ENCODE measurements at places on chromosomes 4 and X.

- no peak for DNase-seq
Measured at GRCh38 chr4:6969826-6970800, 60.5 kb downstream of the TBC1D14 start.

- no peak for DNase-seq
Measured at GRCh38 chrX:80648023-80648422, 161.7 kb downstream of the BRWD3 start.

DNA sequence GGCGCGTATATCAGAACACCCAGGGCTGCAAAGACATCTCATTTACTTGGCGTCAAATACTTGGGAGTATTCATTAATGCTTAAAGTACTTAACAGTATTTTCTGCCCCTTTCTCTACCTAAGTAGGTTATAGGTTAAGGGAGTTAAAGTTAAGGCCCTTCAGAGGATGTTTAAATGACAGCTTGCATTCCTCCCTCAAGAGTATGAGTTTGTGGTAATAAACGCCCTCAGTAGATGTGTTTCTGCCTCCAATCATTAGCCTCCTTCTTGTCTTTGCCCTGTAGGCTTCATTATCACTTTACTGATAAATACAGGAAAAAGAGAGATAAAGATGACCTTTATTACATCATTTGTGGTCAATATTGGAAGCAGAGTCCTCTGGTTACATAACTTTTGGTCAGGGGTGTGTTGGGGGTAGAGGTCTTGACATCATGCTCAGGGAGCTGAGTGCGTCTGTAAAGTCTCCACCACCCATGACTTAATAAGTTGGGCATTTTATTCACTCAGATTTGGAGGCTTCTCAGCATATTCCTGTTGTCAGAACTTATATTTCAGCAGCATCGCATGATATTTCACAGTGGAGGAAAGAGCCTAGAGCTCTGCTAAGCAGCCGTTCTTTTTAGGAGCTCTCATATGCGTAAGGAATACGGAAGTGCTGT is 145.9 kb downstream of the CPE start:
- DNase-seq, result no peak

DNA sequence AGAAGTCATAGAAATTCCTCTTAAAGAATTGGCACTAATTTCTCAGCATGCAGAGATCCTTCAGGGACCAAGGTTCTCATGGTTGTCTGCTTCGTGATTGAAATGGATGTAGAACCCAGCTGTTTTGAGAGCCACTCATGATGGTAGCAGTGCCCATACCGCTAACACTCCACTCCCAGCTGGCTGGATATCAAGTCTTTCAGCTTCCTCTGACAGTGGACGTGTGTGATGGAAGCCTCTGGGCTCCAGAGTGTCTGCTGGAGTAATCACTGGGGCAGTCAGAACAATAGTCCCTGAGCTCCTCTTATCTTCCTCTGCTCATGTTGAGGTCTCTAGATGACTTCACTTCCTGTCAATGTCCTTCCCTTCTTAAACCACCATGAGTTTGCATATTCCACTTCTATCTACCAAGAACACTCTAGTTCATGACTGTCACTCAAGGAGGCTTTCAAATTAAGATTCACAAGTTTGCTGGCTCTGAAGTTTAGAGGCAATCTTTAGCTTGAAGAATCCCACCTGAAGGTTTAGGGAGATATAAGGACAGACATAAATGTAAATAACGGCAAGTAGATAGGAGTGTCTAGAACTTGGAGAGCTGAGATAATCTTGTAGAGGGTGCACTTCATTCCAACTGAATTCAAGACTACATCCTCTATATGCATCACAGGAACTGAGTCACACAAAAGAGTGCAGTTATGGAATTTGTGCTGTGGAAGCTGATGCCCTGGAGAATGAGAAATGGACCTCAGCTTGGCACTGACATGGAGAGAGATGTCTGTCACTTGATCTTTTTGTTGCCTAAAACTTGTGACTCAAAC is 64.5 kb upstream of the WDR1 start:
- no peak for DNase-seq

GRCh38 chr4:135244056-135244455 is 1042.5 kb upstream of the PABPC4L start:
- DNase-seq, result no peak

DNA sequence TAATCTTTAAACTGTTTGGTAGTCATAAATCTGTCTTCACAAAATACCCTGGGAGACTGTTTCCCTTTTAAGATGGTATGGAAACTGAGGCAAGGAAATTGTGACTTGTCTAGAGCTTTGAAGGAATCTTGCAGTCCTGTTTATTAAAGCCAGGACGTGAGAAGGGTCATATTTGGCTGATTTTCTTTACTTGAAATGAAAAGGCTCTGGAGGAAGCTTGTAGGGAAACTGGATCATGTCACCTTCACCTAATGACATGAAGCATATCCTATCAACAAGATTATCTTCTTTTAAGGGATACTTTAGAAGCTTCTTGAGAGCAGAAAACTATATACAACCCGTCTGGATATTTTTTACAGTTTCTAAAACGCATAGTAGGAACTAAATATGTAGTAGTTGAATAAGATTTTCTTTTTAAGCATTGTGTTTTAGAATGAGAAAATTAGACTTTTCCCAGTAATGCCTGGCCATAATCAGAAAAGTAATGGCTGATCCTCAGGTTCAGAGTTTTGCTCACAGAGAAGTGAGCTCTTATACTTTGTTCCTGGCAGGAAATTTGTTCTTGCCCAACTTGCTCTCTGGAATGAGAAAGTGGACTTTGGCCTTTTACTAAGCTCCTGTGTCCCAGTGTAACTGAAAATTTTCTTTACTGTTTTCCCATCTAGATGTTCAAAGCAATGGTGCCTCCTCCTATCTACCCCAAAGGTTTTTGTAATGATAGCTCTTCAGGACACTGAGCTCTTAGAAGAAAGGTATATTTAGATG is 136.8 kb upstream of the AFF2 start:
- no peak for DNase-seq

Measured in NCI-H345 (cell line).